Renal pelvis (tissue), 12 donors: ENCODE measurements at places on chromosomes 3 and 15. TPM values are rescaled to one million over a fixed set of nuclear protein-coding genes. Genes with fewer than 3 reads are reported as not detected.

DNA sequence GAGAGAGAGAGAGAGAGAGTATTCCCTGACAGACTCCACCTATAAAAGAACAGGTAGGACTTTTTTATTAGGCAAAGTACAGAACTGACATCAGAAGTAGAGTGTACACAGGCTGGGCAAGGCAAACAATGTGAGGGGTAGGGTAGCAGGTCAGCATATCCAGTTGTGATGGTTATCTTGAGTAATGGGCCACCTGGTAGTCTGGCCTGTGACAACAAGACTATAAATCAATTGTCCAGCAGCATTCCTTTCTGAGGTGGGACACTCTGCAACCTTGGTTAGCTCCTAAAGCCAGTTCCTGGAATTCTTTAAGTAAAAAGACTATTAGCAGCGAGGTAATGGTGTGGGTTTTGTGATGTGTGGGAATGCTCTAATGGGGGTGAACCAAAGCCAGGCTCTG is 14.9 kb upstream of the TMCC1 start:
- DNase-seq: no peak

DNA sequence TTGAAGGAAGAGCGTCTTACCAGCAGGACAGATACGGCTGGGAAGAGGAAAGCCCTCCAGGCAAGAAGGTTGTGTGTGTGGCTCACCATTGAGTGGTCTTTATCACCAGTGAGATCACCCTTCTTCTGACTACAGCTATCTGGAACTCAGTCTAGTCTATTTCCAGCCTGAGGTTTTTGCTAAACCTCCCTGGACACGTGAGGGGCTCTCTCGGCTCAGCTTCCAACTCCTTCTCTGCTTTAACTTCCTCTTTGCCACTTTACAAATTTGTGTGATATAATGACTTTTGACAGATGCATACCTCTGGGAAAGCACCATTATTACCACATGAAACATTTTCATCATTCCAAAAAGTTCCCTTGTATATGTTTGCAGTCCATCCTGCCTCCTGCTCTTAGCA is 15.3 kb upstream of the ROPN1 start:
- no peak for DNase-seq

DNA sequence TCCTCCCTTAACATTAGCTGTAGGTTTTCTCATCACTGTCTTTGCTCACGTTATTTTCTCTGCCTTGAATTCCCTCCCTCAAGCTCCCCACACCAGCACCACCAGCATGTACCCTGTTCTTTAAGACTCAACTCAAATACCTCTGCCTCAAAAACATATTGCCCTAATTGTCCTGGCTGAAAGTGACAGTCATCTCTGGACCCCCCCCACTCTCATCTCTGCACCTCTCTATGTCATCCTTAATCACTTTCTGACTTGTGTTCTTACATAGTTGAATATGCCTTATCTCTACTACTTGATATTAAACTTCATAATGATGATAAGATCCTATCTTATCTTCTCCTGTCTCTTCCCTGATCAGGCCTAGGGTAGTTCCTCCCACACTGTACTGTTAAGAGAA is 345.2 kb upstream of the TPRG1 start:
- no peak for DNase-seq

DNA sequence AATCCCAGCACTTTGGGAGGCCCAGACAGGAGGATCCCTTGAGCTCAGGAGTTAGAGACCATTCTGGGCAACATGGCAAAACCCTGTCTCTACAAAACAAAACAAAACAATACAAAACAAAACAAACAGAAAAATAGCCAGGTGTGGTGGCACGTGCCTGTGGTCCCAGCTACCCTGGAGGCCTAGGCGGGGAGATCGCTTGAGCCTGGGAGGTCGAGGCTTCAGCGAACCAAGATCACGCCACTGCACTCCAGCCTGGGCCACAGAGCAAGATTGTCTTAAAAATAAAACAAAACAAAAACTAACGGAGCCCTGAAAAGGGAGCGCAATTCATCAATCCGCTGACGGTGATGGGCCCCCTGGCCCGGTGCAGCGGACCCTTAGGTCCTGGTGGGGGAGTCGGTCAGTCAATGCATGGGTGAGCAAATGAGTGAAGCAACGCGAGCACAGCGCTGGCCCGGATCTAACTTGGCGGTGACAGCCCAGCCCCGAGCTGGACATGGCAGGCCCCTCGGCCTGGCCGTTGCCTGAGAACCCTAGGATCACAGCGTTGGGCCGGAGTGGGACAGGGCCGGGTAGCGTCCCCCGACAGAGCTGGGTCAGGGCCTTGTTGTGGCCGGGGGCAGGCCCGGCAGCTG is 52.4 kb upstream of the BLM start:
- peak; percentile 53 for DNase-seq

DNA sequence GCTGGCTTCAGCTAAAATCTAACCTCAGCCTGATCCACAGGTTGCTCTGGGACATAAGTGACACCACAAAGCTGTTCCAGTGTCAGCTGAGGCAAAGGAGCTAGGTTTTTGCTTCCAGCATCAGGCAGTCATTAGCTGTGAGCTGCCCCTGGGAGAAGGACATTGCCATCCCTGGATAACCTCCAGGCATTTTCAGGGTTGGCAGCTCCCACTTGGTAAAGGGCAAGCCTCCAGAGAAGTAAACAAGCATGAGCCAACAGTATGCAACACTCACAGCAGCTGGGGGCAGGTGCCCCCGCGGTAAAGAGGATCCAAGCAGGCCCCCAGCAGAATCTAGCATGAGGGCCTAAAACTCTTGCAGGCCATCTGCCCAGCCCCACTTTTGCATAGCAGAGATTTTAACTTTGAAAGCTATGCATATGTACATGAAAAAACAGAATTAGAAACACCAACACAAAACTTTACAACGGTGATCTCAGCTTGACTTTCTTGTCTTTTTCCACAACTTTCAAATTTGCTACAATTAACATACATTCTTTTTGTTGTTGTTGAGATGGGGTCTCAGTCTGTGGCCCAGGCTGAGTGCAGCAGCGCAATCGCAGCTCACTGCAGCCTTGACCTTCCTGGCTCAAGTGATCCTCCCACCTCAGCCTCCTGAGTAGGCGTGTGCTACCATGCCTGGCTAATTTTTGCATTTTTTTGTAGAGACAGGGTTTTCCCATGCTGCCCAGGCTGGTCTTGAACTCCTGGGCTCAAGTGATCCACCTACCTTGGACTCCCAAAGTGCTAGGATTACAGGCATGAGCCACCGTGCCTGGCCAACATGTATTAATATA is 83.8 kb upstream of the TPM1 start:
- peak; percentile 66 for DNase-seq

GRCh38 chr15:74724570-74725224 is 631 bp downstream of the CYP1A1 start:
- no peak for DNase-seq

DNA sequence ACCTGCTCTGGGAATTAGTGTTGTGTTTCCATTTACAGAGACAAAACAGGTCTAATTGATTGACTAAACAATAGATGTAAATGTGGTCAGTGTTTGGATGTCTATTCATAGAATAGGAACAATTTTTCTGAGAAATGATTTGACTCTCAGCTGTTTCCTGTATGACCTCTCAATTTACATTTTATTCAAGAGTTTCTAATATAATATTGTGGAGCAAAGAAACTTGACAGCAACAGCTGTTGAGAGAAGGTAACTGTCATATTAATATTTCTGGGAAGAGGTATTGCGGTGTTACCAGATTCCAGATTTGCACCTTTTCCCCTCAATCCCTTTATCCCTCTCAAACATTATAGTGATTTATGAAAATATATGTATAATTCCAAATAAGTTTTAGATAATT is 3.7 kb upstream of the NR1I2 start:
- DNase-seq: no peak

- DNase-seq: no peak
Measured at GRCh38 chr3:122301063-122301462, 24.0 kb upstream of the CSTA start.

DNA sequence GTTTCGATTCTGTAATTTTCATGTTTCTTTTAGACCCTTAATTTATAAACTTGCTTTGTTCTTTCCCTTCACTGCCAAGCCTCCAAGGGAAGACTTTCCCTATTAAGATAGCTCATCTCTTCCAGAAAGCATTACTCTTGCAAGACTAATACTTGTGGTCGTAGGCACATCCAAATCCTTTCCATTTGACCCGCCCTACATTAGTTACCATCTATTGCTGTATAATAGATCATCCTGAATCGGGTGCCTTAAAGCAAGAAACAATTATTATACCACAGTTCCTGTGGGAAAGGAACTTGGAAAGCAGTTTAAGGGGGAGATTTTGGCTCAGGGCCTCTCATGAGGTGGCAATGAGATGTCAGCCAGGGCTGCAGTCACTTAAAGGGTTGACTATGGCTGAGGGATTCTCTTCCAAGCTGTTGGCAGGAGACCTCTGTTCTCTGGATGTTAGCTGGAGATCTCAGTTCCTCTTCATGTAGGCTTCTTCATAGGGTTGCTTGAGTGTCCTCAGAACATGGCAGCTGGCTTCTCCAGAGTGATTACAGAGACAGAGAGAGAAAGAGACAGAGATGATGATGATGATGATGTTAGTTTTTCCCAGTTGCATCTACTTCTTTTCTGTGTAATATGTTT is 570.4 kb upstream of the TGFBR2 start:
- no peak for DNase-seq

DNA sequence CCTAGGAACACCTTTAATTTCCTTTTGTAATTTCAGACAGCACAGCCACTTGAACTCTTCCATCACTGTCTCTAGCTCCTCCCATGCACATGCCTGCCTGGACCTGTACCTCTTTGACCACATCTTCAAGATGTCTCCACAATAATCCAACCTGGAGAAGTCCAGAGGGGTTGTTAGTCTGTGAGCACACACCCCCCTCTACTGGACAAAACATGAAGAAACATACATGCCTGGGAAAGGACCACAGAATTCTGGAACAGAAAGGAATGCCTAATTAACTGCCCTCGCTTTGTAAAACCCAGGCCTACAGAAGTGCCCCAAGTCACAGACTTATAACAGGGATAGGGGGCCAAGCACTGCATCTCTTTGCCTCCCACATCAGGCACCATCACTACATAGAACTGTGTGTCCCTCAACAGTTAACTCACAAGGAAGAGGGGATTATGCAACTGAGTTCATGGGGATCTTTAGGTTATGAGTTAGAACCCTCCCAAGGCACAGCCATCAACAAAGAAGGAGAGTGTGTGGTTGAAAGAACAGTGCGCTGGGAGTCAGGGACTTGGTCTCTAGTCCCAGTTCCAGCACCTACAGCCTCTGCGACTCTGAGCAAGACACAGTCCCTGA is 61.7 kb downstream of the FMN1 start:
- peak; percentile 80 for DNase-seq

GRCh38 chr3:194325424-194326153 is 25.5 kb downstream of the CPN2 start:
- DNase-seq: no peak

The C2CD4B gene
- polyA plus RNA-seq: 0.94 TPM

The ADAMTS7 gene
- 25.2 TPM for polyA plus RNA-seq

The PIERCE2 gene
- polyA plus RNA-seq: 6.0 TPM
